AG08395 (cell line): ENCODE measurements at places on chromosomes 13 and 19.

- no peak for DNase-seq
Measured at GRCh38 chr13:80462037-80462436, 121.1 kb upstream of the SPRY2 start.

GRCh38 chr13:113599391-113599790, 14.8 kb downstream of the TFDP1 start:
- no peak for DNase-seq

GRCh38 chr19:53659292-53659691, 27.5 kb downstream of the DPRX start:
- no peak for DNase-seq

GRCh38 chr19:703651-704446, 4.9 kb upstream of the PALM start:
- peak; percentile 37 for DNase-seq

- no peak for DNase-seq
Measured at GRCh38 chr13:100564444-100565223, 24.0 kb downstream of the GGACT start.

GRCh38 chr13:77002590-77003190, 10.8 kb downstream of the CLN5 start:
- DNase-seq, result peak; percentile 54

DNA sequence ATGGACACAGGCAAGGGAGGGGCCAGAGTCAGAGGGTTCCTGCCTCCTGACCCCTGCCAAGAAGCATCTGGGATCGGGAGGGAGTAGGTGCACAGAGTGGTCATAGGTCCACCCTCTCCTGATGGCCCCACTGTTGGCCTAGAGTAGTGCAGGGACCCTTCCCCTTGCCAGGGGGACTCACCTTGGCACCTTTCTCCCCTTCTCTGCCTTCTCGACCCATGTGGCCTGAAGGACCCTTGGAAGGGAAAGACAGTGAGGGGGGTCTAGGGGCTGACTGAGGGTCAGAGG, 33.3 kb upstream of the OLFM2 start:
- no peak for DNase-seq

DNA sequence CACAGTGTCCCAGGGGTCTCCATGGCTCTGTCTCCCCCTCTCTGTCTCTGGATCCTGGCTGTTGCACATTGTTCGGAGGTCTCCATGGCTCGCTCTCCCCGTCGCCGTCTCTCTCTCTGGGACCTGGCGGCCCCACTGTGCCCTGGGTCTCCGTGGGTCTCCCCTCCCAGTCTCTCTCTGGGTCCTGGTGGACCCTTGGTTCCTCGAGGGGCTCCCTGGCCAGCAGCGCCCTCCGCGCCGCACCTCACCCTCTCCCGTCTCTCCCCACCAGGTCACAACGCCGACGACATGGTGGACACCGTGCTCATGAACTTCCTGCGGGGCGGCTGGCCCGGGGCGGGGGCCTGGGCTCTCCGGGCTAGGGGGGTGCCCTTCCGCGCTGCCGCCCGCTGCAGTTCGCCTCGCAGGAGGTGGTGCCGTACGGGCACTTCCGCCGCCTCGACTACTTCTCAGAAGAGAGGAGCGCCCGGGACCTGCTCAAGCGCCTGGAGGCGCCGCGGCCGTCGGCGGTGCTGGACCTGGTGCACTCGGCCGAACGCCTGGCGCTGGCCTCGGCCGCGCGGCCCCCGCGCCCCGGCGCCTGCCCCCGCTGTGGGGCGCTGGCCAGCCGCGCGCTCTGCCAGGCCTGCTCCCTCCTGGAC, 29.1 kb downstream of the SIGLEC5 start:
- no peak for DNase-seq

DNA sequence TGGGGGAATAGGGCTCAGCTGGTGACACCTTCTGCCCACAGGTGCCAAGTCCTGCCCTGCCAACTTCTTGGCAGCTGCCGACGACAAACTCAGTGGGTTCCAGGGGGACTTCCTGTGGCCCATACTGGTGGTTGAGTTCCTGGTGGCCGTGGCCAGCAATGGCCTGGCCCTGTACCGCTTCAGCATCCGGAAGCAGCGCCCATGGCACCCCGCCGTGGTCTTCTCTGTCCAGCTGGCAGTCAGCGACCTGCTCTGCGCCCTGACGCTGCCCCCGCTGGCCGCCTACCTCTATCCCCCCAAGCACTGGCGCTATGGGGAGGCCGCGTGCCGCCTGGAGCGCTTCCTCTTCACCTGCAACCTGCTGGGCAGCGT, 2.1 kb downstream of the P2RY11 start:
- DNase-seq, result no peak

GRCh38 chr19:43584484-43584883, 8.9 kb downstream of the PINLYP start:
- DNase-seq, result no peak

- no peak for DNase-seq
Measured at GRCh38 chr13:101447852-101448251, 4.6 kb upstream of the ITGBL1 start.

- no peak for DNase-seq
Measured at GRCh38 chr13:77915686-77916085, 2.9 kb downstream of the EDNRB start.

- DNase-seq, result no peak
Measured at GRCh38 chr13:62997696-62998095, 1582.0 kb upstream of the PCDH20 start.
